Activated CD4-positive, alpha-beta T cell treated with anti-CD3 and anti-CD28 coated beads, Interleukin-2, amount 10 ng/mL, durations not matched to agents 24 days and 14 days (primary cell): ENCODE measurements at places on chromosomes 6 and 20.

GRCh38 chr6:141587482-141588266 lies 545.1 kb upstream of the GJE1 start:
- no peaks in the 10 kb centered on the region for H3K36me3 ChIP-seq
- no peaks in the 10 kb centered on the region for H3K4me1 ChIP-seq
- H3K27ac ChIP-seq: no peak overlapping the region

DNA sequence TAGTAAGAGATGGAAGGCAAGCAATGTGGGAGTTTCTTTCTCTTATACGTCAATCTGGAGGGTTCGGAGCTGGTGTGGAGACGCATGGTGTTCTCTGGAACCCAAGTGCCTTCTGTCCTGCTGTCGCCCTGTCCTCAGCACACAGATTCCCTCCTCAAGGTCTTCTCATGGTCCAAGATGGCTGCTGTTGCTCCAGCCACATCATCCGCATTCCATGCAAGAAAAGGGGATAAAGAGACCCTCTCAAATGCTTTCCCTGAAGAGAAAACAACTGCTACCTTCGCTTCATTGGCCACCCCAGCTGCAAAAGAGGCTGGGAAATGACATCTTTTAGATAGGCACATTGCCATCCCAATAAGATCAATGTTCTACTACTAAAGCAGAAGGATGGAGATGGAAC lies 151.2 kb downstream of the ANKRD60 start:
- DNase-seq: no peak
- H3K27me3 ChIP-seq: no peaks in the 10 kb centered on the region
- H3K4me1 ChIP-seq: peaks cover 3% of the 10 kb centered on the region
- H3K27ac ChIP-seq: no peak overlapping the region
- H3K36me3 ChIP-seq: no peaks in the 10 kb centered on the region
- H3K4me3 ChIP-seq: no peak overlapping the region

DNA sequence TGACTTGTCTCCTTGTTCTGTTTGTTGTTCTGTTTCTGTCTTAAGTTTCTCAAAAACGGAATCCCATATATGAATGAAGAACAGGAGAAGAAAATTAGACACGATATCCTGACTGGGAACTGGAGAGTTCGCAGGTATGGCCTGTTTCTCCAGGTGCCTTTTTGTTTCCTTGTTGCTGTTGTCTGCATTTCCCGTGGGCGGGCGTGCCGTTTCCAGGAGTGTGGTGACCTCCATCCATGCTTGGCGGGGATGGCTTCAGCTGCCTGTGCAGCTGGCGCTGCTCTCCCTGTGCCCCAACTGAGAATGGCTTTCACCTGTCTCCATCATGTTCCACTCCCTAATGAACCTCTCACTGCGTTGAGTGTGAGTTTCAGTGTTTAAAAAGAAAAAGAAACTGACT lies 4.4 kb downstream of the PNLDC1 start:
- peaks cover 5% of the 10 kb centered on the region for H3K36me3 ChIP-seq
- H3K4me1 ChIP-seq: peaks cover under 1% of the 10 kb centered on the region
- no peak for DNase-seq
- H3K27ac ChIP-seq: no peak overlapping the region
- H3K4me3 ChIP-seq: no peak overlapping the region

- no peak overlapping the region for H3K27ac ChIP-seq
- H3K27me3 ChIP-seq: no peaks in the 10 kb centered on the region
- peaks cover 25% of the 10 kb centered on the region for H3K4me1 ChIP-seq
- peak; percentile 44 for DNase-seq
- no peak overlapping the region for H3K4me3 ChIP-seq
- H3K36me3 ChIP-seq: peaks cover 12% of the 10 kb centered on the region
These were observed 350.7 kb upstream of the RNF24 start for GRCh38 chr20:4366076-4366475.

DNA sequence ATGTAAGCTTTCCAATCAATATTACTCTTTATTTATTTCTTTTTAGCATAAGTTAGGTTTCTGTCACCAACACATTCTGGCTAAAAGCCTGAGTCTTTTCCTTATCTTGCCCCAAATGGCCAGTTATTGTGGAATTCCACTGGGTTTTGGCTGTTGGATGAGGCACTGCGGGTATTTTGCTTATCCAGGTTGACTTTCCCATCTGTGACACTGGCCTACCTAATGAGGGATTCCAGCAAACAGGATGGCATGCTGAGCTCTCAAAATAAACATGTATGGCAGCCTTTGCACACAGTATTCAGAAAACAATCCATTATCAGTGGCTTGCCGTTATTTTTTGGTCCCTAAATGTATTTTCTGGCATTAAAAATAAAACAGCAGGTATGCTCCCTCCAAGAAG lies 6.5 kb upstream of the RALGAPB start:
- no peaks in the 10 kb centered on the region for H3K36me3 ChIP-seq
- H3K4me3 ChIP-seq: no peak overlapping the region
- no peak for DNase-seq
- no peaks in the 10 kb centered on the region for H3K4me1 ChIP-seq
- no peak overlapping the region for H3K27ac ChIP-seq
- H3K27me3 ChIP-seq: peaks cover 9% of the 10 kb centered on the region

DNA sequence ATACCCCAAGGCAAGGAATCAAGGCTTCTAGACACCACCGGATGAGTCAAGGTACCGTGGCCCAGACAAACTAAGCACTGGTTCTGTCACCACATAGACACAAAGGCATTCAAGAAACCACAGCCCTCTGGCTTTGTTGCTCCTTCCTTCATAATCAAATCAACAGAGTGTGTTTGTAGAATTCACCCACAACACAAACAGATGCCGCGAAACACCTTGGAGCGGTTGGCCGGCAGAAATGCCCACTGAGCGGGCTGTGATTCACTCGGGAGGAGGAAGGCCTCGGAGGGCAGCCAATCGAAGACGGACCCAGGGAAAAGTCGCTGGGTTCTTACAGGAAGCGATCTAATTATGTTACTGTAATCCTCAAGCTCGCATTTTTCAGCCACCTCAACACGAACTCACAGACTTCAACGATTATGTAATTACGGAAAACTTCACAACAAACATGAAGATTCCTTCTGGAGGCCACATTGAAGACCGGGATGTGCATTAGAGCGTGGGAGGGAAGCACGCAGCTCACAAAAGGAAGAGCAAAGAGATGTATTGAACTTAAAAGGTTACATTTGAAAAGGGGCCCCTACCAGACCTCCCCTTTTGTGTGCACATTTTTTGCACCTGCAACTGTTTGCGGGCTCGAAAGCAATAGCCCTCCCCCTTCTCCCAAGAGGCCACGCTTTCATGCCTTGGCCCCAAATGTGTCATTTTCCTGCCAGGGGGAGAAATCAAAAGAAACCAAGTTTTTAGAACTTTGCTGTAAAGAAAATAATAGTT lies 184.7 kb upstream of the PREP start:
- H3K4me1 ChIP-seq: peaks cover 42% of the 10 kb centered on the region
- peak; percentile 74 for DNase-seq
- peaks cover 5% of the 10 kb centered on the region for H3K36me3 ChIP-seq
- peaks cover 7% of the 10 kb centered on the region for H3K27me3 ChIP-seq

GRCh38 chr20:45727044-45727443 lies 4.9 kb downstream of the SPINT4 start:
- no peaks in the 10 kb centered on the region for H3K4me1 ChIP-seq
- no peak for DNase-seq
- H3K27me3 ChIP-seq: peaks cover 26% of the 10 kb centered on the region
- no peak overlapping the region for H3K4me3 ChIP-seq
- no peaks in the 10 kb centered on the region for H3K36me3 ChIP-seq

DNA sequence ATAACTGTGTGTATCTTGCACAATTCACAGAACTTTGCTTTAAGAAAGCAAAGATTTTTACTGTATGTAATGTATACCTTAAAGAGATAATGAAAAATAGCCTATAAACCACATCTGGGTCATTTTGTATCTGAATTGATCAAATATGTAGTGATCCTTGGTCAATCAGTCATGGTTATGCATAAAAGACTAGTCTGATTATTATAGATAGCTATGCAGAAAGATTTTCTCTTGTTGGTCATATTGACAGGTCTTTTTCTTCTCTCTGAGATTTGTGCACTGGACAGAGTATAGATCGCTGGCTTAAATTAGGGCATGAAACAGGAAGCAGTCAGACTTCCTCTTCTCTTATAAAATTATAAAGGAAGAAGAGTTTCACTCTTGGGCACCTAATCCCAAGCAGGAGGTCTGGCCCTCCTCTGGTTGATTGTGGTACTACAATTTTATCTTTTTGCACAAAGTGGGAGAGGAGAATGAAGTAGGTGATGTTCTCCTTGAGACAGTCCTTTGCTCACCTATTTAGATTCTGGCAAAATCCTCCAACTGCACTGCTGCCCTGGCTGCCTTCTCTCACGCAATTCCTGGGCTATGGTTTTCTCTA lies 380.9 kb upstream of the RGS17 start:
- no peaks in the 10 kb centered on the region for H3K36me3 ChIP-seq
- H3K27me3 ChIP-seq: no peaks in the 10 kb centered on the region
- no peak overlapping the region for H3K27ac ChIP-seq
- DNase-seq: peak; percentile 67
- H3K4me1 ChIP-seq: no peaks in the 10 kb centered on the region

DNA sequence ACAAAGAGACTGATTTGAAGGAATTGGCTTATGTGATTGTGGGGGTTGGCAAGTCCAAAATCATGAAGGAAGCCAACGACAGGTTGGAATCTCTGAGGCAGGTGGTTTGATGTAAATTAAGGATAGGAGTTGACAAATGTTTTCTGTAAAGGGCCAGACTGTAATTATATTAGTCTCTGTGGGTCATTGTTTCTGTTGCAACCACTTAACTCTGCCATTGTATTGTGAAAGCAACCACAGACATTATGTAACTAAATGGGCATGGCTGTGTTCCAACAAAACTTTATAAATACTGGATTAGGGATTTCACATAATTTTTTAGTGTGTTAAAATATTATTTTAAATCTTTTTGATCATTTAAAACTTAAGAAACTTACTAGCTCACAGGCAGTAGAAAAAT lies 199.2 kb upstream of the MYLIP start:
- DNase-seq: no peak
- no peaks in the 10 kb centered on the region for H3K27me3 ChIP-seq
- no peaks in the 10 kb centered on the region for H3K4me1 ChIP-seq
- H3K36me3 ChIP-seq: no peaks in the 10 kb centered on the region
- no peak overlapping the region for H3K27ac ChIP-seq

DNA sequence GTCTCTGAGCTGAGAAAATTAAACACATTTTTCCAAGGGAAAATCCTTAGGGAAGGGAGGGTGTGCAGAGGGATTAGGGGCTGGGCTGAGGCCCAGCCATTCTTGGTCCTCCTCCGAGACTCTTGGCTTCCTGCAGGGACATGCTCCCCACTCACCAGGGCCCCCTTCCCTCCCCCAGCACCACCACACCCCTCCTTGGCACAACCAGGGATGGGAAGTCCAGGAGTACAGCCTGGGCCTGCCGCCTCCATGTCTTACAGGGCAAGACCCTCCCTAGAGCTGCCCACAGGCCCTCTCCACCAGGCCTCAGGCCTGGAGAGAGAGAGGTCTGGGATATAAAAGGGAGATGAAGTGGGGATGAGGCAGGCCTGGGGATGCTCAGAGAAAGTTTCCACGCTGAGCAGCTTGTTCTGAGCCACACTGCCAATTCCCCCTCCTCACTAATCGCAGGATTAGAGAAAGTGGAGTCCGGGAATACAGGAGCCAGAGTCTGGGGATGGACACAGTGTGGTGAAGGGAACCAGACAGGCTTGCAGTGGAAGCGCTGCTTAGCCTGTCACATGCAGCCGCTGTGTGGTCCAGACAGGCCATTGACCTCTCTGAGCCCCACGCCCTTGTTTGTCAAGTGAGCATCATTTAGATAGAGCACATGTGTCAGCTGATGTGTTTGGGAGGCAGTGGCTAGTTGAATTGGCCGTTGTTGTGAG lies 105.5 kb downstream of the MRPL14 start:
- no peak overlapping the region for H3K27ac ChIP-seq
- peaks cover 3% of the 10 kb centered on the region for H3K4me1 ChIP-seq
- H3K4me3 ChIP-seq: no peak overlapping the region
- no peak for DNase-seq
- H3K27me3 ChIP-seq: peaks cover 17% of the 10 kb centered on the region

GRCh38 chr6:15985379-15985959 lies 143.4 kb upstream of the MYLIP start:
- no peak for DNase-seq
- no peaks in the 10 kb centered on the region for H3K27me3 ChIP-seq
- H3K36me3 ChIP-seq: no peaks in the 10 kb centered on the region
- no peak overlapping the region for H3K4me3 ChIP-seq
- no peak overlapping the region for H3K27ac ChIP-seq

DNA sequence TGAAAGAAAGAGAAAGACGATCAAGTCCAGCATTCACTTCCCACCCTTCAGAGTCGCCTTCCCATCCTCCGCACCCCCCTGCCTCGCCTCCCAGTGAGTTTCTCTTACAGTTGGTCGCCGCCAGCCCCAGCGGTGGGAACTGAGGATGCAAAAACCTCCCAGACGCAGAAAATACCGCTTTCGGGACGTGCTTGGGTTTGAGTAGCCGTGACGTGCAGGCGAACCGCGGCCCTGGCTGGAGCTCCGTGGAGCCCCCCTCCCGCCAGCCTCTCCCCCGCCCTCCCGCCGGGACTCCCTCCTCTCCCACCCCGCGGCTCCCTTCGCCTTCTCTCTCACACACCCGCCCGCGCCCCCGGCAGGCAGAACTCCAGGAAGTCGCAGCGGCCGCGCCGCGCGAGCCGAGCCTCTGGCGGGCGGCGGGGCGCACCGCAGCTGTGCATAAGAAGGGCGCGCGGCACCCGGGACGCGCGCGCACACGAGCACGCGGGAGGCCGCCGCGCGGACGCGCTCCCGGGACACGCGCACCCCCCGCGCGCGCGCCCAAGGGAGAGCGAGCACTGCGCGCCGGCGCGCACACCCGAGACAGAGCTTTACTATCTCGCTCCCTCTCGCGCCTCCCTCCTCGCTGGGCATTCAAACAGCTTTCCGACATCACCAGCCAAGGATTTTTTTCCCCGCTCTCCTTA lies at the start of gene ADGRB3:
Gene ADGRB3 (plus strand): TSS at position 557 of the 686 bp plus-strand sequence. CDS start 3,394 bp downstream, outside the sequence.
- peaks cover 48% of the 10 kb centered on the region for H3K27me3 ChIP-seq
- H3K4me1 ChIP-seq: peaks cover 14% of the 10 kb centered on the region
- DNase-seq: peak; percentile 79
- no peak within 1 kb of the TSS for H3K27ac ChIP-seq
- H3K4me3 ChIP-seq: peak within 1 kb of the TSS; percentile 85

GRCh38 chr6:40349123-40349900 lies 237.9 kb downstream of the LRFN2 start:
- H3K27ac ChIP-seq: no peak overlapping the region
- H3K36me3 ChIP-seq: no peaks in the 10 kb centered on the region
- no peaks in the 10 kb centered on the region for H3K27me3 ChIP-seq

GRCh38 chr6:20564777-20565176 lies 30.5 kb downstream of the CDKAL1 start:
- H3K4me3 ChIP-seq: no peak overlapping the region
- H3K36me3 ChIP-seq: peaks cover 13% of the 10 kb centered on the region
- H3K4me1 ChIP-seq: peaks cover 8% of the 10 kb centered on the region

DNA sequence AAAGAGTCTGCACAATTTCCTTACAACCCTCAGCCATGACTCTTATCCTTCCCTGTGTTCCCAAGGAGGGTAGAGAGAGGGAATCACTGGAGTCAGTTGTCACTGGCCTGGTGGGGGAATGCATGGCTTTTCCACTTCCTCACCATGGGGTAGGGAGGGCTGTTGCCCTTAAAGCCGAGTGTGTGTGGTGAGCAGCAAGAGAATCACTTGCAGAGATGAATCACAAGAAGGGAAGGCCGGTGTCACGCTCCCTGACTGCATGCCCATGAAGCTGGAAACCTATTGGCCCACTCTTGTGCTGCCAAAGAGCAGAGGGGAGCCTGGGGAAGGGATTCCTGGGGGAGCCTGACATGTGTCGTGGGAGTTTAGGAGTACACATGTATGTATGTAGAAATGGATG lies 18.1 kb upstream of the BMP6 start:
- no peak for DNase-seq
- H3K27ac ChIP-seq: no peak overlapping the region
- H3K27me3 ChIP-seq: peaks cover 20% of the 10 kb centered on the region
